ENCODE measurements at places on chromosomes 4 and X.

DNA sequence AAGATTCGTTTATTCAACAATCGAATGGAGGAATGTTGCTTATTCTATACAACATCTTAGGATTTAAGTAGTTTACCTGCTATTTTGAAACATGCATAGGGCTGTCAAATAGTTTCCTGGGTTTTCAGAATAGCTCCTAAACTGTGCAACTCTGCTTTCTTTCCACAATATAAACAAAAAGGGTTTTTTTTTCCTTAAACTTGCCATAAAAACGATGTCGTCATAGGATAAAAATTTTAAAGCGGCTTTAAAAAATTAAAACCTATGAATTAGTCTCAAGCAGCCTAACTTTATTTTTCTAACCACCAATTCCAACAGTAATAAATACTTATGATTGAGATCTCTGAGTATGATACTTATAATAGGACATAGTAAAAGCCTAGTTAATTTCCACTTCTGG, 21.6 kb upstream of the STIM2 start:
- DNase-seq, result no peak

DNA sequence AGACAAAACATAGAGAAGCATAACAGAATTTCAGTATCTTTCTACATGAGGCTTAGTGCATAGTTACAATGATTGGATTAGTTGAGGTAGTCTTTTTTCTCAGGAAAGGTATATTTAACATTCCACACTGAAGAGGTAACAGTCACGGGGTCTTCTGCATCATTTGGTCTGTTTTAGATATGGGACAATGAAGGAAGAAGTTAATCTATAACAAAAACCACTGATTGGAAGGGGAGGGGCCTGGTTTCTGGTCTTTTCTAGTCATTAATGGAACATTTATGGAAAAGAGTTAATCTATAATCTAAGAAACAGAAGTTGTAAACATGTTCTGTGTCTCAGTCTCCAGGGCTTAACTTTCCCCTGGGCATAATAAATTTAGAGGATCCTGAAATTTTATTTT, 37.3 kb upstream of the HPSE start:
- DNase-seq, result no peak

DNA sequence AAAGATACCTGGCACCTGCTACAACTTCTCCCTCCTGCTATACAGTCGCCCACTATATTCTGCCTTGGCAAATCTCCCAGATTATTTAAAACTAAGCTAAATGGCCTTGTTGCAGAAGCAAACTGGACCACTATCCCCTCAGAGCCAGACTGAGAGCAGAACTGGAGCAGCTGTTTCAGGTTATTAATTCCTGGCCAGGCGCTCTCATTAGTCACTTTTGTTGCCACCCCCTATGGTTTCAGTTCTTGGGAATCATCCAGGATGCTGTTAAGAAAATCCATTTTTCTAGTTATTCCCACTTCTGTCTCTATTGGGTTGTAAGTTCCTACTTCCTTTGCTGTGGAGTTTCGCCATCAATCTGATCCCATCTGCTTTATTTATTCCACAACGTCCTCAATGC, 30.1 kb downstream of the ADGRA3 start:
- DNase-seq, result peak; percentile 92

- DNase-seq, result no peak
Measured at GRCh38 chr4:11111876-11112275, 316.8 kb downstream of the HS3ST1 start.

- no peak for DNase-seq
Measured at GRCh38 chrX:40040686-40041461, 56.9 kb downstream of the BCOR start.

DNA sequence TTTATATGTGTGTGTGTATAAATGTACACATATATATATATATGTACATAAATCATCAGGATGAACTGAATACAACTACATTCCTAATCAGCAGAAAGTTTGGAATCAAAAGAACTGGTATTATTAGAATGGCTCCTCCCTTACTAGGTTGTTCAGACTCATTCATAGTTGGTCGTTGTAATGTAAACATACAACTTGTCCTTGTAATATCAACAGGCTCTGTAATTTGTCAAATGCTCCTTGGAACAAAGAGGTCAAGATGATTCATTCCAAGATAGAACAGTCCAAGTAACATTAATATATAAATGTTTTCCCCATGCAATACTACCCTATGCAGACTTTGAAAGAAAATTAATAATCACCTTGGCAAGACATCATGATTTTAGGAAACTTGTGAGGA, 351.4 kb upstream of the SMIM31 start:
- no peak for DNase-seq

All from fibroblast of upper back skin (primary cell).